ENCODE measurements at places on chromosomes 5 and 9.
A peak's percentile ranks its signal among the peaks of the same experiment; 100 is the strongest.

GRCh38 chr5:177309351-177310191 is 2.1 kb downstream of the MXD3 start:
- peak; percentile 92 for DNase-seq

DNA sequence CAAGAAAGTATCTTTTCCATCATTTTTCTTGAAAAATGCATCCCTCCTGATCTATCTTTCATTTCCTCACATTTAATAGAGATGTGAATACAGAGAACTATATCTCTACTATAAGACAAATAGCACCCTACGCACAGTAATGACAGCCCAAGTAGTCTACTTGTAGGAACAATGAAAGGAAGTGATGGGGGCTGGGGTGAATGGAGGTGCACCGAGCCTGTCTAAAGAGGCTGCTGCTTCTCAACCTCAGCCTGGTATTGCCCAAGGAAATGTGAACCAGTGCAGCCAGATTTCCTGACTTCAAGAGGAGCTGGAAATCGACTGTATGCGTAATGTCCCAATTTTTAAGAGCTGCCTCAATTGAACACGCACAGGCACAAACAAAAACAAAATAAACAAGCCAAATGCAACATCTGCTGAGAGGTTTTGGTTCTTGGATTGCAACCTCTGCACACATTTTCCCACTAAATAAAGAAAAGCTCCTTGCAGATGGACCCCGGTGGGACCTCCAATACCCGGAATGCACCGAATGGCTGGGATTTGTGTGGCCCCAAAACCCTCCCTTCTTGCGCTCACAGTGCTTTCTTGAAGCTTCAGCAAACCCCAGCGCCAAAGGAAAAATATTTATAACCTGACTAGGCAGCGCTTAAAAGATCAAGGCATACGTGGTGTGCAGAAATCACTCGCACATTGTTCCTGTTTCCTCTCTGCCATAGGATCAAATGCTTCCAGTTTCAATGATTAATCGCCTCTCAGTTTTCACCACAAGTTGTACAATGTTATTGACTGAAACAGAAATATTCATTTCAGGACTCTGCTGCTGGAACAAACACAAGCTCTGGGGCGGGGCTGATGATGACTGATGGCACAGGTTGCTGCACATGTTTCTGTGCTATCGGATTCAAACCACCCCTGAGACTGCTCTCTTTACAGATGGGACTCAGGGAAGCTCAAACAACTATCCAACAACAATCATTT is 68.3 kb downstream of the KCNIP1 start:
- DNase-seq: no peak

DNA sequence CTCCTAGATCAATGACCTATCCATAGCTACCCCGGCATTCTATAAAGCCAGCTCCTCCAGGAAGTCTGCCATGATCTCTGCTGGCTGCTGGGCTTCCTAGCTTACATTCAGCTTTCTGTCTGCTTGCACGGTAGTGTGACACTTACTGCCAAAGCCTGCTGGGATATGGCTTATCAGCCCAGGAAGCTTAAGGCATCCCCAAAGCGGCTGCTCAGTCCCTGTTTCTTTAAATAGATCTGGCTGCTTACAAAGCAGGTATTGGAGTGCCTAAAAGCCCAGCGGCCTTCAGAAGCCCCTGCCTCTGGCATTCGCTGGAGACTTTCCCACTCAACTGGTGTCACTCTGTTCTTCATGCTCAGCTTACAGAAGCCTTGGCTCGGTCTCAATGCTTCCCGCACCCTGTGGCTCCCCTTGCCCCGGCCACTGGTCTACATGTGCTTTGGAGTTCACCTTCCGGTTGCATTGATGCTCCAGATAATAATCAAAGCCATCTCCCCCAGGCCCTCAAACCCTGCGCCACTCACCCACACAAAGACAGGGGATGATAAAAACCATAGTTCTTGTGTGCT is 31.3 kb upstream of the STRBP start:
- no peak for DNase-seq

- no peak for DNase-seq
Observed at GRCh38 chr5:78747705-78748359, 99.3 kb upstream of the LHFPL2 start.

- no peak for DNase-seq
Observed at GRCh38 chr9:114860187-114860586, 54.3 kb upstream of the TNFSF15 start.

DNA sequence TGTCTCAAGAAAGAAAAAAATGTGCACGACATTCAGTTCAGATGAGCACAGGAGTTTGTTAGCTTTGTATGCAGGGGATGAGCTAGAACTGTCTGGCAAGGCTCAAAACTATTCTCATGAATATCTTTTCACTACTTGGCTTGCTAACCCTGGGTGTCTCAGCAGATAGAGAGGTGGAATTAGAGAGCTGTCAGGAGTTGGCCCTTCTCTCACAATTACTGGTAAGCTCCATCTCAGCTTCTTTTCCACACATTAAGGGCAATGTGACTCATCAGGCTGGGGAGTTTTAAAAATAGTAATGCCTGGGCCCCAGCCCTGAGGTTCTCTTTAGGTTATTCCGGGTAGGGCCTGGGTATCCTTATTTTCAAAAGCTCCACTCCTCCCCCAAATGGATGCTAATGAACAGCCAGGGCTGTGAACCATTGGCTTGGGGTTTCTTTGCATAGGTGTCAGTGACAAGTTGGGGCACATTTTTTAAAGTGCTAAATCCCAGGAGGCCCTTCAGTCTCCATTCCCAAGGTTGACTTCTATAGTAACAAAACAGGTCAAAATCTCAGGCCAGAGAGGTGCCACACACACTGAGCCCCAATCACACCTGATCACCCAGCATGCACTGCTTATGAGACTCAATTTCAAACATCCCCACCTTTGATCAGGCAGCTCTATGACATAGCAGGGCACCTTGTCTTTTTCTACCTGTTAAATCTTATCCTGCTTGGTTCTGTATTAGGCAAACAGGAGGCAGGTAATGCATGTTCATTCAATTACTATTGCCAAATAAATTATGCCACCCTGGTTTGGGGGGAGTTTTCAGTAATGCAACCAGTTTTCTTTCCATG is 239.7 kb upstream of the DAP start:
- no peak for DNase-seq

DNA sequence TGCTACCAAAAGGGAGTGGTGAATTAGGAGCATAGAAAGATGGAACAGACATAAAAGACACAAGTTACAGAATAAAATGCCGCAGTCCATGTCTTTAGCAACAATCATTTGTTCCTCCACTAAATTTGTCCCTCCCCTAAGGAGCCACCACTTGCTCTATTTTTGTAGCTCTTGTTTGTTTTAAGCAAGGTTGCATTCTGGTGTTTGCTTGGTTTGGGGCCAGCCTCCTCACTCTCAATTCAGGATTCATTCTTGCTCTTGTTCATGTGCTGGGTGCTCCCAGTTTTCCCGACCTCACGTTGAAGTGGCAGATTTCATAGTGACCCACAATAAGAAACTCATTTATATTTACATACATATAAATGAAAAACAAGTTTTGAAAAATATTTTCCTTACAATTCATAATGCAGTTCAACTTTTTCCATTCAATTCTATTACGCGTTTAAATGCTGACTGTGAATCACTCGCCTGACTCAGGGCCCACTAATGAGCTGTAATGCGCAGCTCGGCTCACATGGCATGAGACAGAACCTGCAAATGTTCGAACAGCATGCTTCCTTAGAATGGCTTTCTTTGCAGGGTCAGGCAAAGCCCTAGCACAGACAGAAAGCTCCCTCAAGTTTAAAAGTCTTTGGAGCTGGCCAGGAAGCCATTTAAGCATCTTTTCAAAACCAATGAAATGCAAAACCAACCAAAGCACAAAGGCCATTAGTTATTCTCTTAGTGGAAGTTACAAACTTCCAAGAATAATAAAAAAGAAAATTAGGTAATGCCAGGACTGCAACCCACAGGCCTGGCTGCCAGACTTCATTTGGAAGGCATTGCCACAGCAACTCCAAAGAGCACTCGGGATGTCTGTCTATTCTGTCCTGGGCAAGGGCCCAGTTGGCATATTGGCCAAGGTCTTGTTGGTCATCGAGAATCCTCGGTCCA is 41.7 kb downstream of the RETREG1 start:
- DNase-seq: no peak

DNA sequence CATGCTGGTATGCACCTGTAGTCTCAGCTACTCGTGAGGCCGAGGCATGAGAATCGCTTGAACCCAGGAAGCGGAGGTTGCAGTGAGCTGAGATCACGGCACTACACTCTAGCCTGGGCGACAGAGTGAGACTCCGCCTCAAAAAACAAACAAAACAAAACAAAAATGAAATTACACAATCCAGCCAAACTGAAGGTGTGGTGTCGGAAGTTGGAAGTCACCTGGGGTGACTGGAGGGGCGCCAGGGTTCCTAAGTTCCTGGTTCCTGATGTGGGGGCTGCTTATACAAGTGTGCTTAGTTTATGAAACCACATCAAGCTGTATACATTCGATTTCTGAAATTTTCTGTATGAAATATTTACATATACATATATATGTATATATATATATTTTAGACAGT is 3.7 kb upstream of the DOLPP1 start:
- DNase-seq: no peak

DNA sequence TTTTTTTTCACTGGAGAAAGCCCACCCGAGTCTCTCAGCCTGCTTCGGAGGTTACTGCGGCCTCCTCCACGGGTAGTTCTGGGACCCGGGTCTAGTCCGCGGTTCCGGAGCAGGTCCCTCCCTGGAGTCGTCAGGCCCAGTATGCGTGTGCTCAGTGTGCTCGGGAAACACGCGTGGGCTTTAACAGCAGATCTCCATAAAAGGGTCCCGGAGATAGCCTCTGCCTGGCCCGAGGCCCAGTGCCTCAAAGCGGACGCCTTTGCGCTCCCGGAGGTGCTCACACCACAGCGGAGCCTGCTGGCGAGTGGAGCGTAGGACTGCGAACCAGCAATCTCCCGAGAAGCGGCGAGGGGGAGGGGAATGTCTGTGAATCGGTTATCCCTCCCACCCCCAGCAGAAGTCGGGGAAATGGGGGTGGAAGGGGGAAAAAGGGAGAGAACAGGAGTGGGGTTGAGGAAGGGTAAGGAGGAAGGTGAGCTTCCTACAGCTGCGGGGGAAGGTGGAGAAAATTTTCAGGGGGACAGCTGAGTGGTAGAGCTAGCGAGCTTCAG is 28.7 kb downstream of the CDKN2A start:
- DNase-seq: no peak

- DNase-seq: no peak
Observed at GRCh38 chr9:81461196-81461595, 228.2 kb downstream of the TLE1 start.

GRCh38 chr9:96871176-96871575 is 16.9 kb upstream of the ZNF782 start:
- DNase-seq: no peak

GRCh38 chr5:108472237-108472636 is 90.3 kb upstream of the FBXL17 start:
- DNase-seq: no peak

DNA sequence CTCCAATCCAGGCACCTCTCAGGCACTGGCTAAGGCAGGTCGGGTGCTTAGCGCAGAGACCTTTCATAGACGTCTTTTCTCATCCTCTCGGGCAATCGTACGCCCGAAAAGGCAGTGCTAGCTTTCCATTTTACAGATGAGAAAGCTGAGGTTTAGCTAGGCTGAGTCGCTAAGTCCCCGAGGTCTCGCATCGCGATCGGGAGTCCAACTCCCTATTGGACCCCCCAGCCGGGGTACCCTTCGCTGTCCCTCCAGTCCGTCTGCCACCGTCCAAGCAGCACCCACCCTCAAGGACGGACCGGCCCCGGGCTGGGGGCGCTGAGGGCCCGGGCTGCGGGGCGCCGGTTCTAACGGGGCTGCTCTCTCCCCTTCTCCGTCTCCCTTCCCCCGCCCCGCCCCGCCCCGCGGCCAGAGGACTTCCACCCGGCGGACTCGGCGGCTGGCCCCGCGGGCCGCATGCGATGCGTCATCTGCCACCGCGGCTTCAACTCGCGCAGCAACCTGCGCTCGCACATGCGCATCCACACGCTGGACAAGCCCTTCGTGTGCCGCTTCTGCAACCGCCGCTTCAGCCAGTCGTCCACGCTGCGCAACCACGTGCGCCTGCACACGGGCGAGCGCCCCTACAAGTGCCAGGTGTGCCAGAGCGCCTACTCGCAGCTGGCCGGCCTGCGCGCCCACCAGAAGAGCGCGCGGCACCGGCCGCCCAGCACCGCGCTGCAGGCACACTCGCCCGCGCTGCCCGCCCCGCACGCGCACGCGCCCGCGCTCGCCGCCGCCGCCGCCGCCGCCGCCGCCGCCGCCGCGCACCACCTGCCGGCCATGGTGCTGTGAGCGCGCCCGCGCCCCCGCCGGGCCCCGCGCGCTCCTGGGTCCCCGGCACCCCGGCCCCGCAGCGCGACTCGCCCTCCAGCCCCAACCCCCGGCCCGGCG is 12.5 kb upstream of the EXOSC2 start:
- peak; percentile 82 for DNase-seq

DNA sequence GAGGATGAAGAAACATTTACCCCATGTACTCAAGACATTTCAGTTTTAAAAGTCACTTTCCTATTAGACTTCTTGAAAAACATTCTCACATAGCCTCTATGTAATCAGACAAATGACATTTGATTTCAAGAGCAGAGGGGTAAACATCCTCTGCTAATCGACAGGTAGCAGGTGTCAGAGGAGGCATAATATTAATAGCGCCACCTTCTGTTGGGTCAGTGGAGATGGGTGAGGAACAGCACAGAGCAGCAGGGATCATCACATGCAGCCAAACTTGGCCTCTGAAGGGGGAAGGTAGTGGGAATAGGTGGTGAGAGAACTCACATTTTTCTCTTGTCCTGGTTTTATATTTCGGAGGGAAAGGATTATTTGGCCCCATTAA is 3.3 kb upstream of the LSM11 start:
- no peak for DNase-seq

- no peak for DNase-seq
Observed at GRCh38 chr5:40405230-40405629, 274.5 kb upstream of the PTGER4 start.

DNA sequence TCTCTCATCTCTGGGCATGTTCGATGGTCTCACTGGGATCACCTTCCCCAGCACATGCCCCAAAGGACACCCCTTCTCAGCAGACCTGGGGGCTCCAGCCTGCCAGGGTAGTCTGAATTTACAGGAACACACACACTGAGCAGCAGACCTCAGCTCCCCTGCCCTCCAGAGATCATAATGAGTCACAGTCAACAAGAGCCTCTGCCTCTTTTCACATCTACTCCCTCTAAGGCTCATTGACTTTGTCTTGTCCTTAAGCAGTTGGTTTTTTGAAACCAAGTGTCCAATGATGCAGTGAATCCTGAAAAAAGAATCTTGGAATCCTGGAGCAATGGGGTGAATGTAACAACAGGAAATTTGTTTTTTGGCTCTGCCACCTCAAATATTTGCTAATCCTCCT is 20.8 kb downstream of the GABBR2 start:
- DNase-seq: no peak

- no peak for DNase-seq
Observed at GRCh38 chr9:90894986-90895687, 93.5 kb downstream of the SYK start.

- no peak for DNase-seq
Observed at GRCh38 chr5:173025651-173026050, 30.5 kb upstream of the CREBRF start.

Data from cardiac septum (tissue), 1 donor.